ENCODE measurements at places on chromosomes 6 and 20.

DNA sequence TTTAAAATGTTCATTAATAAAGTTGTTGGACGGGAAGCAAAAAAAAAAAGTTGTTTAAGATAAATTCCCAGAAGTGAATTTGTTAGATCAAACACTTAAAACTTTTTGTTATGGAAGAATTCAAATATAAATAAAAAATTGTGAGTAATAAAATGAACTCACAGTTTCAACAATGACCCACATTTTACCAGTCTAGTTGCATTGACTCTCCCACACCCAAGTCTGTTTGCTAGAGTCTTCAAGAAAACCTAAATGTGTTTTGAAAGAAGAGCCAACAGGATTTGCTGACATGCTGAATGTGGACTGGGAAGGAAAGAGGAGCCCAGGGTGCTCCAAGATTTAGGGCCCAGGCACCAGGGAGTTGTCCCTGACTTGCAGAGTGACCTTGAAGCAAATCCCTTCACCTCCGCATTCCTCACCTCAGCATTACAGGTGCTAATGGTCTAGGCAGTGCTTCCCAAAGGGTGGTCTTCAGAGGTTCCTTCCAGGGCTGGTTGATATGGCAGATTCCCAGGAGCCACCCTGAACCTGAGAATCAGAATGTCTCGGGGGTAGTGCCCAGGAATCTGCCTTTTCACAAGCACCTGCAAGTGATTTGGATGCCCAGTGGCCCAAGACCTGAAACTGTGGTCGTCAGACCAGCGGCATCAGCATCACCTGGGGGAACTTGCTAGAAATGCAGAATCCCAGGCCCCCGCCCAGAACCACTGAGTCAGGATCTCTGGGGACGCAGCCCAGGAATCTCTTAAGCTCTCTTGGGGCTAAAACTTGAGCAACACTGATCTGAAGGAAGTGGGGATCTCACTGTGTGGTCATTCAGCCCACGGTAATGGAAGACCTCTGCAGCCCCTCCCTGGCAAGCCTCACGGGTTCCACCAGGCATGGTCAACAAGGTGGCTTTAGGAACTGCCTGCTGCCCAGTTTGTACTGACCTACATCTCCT, 31.1 kb downstream of the POFUT1 start:
- DNase-seq: no peak

DNA sequence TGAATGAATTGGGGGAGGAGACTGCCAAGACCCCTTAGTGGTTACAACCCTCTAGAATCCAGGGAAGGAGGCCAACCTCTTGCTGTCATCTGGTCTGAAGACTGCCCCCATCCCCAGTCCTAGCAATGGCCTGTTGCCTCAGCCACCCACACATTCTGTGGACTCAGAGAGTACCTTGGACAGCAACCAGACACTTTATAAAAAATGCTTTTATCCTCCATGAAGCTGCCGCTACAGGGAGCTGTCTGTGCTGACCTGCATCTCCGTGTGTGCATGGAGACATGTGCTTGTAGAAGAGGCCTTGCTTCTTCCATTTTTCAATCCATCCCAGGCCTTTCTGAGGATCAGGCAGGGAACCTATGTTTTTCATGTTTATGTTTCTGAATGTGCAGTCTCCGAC, 15.2 kb downstream of the CDH22 start:
- DNase-seq: no peak

DNA sequence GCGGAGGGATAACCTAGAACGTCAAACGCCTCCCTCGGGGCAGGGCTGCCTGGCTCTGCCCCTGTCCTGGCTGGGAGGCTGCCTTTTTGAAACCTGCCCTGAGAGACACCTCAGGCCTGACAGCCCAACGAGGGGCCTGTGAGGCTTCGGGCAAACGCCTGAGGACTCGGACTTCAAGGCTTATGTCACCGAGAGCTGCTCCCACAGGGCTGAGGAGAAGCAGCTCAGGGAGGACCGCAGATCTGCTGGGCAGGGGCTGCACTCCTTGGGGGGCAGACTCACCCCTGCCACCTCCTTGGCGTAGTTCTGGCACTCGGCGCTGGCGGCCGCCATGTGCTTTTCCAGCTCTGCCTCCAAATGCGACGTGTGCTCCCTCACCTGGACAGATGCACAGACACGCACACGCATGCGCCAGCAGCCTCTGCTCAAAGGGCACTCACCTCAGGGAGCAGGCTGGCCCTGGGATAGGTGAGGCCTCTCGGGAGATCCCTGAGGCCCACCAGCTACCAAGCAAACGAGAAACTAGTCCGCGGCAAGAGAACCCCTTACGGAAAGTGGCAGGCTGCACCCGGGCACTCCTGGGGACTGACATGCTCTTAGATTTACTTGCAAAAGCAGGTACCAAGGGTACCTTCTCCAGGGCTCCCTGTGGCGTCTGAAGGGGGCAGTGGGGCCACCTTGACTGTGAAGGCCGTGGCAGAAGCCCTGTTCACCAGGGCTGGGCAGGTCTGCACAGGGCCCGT, 49.6 kb downstream of the DSTN start:
- no peak for DNase-seq

GRCh38 chr20:32917191-32917950, 58.6 kb downstream of the EFCAB8 start:
- DNase-seq: no peak

DNA sequence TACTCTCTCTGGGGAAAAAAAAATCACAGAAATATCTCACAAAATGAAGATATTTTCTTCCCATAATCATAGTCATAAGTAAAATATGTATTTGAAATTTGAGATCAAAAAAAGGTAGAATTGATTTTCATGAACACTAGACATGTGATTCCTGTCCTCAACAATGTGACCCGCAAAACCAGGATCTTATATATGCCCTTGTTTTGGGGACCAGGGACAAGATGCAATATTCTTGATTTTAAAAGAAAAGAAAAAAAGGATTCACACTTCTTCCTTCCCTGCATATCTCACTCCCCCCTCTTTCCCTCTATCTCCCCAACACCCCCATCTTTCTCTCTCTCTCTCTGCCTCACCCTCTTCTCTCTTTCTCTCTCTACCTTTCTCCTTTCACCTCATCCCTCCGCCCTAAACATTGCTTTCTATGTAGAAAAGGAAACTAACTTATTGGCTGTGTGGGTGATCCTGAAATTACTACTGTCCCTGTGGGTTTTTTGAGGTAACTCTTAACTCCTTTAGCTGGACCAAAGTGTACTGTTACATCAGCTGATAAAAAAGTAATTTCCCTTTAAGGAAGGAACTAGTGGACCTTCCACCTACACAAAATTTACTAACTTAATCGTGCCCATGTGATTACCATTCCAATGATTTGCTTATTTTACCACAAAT, 85.6 kb downstream of the AIG1 start:
- no peak for DNase-seq

DNA sequence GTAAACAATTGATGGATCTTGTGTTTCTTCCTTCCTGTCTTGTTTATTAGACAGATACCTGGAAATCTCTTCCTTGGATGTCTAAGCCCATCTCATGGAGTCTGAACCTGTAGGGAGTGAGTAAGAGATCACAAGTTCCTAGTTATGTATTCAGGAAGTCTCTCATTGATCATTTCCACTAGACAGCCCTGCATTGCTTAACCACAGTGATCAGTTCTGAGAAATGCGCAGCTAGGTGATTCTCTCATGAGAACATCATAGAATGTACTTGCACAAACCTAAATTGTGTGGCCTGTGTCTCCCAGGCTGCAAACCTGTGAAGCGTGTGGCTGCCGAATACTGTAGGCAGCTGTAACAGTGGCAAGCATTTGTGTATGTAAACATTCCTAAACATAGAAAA, 39.1 kb downstream of the FAM120B start:
- DNase-seq: no peak

DNA sequence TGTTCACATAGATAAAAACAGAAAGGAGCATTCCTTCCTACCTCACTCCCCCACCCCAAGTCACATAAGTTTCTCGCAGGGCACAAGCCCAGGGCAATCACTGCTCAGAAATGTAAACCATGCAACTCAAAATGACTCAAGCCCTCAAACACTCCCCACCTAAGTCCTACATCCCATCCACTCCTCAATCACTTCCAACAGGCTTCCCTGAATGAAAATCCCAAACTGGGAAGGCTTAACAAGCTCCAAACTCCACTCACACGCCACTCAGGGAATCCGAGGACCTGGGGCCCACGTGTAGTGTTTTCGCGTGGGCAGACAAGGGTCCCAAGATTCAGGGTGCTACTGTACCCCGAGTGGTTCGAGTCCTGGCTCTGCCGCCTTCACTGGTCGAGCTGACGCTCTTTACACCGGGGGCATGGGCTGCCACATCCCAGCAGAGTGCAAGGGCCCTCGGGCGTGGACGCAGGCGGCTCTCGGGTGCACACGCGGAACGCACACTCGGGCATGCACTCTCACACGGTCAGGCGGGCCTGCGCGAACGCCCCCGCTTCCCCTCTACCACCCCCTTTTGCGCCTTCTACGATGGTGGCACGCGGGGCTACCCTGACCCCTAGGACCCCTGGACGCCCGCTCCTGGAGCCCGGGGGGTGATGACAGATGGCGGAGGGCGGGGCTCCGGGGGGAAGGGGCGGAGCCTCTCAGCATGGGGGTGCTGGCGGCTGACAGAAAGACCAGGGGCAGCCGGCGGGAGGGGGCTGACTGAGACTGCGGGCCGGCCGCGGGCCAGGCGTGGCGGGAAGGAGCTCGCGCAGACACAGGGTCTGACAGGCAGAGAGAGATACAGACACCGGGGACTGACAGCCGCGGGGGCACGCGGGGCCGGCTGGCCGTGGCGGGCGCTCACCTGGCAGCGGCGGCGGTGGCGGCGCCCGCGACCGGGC, 657 bp downstream of the ZHX3 start:
- peak; percentile 77 for DNase-seq

All from anterior cingulate cortex (tissue), 58 donors.